CD8-positive, alpha-beta memory T cell (primary cell): ENCODE measurements at places on chromosomes 5 and 9.

- DNase-seq, result peak; percentile 48
These were observed 13.9 kb downstream of the REXO4 start for GRCh38 chr9:133403766-133404453.

- no peak for DNase-seq
These were observed 178.5 kb downstream of the C9orf152 start for GRCh38 chr9:110029429-110029955.

GRCh38 chr9:79883073-79883645 lies 311.4 kb downstream of the TLE4 start:
- DNase-seq, result peak; percentile 65

DNA sequence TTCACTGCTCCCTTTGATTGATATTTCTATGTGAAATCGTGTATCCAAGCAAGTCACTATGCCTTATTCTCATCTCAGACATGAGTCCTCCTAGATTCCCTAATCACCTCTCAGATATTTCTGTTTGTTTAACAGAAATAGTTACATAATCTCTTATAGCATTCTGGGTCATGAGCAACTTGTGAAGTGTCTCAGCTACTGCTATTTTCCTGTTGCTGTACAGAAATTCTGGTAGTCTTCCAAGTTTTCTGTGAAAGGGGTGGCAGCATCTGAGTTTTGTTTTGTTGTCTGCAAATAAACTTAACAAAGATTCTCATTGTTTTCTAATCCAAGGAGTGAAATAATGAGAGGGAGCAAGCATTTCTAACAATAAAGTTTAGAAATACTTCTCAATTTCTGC lies 256.9 kb upstream of the ST8SIA4 start:
- no peak for DNase-seq

DNA sequence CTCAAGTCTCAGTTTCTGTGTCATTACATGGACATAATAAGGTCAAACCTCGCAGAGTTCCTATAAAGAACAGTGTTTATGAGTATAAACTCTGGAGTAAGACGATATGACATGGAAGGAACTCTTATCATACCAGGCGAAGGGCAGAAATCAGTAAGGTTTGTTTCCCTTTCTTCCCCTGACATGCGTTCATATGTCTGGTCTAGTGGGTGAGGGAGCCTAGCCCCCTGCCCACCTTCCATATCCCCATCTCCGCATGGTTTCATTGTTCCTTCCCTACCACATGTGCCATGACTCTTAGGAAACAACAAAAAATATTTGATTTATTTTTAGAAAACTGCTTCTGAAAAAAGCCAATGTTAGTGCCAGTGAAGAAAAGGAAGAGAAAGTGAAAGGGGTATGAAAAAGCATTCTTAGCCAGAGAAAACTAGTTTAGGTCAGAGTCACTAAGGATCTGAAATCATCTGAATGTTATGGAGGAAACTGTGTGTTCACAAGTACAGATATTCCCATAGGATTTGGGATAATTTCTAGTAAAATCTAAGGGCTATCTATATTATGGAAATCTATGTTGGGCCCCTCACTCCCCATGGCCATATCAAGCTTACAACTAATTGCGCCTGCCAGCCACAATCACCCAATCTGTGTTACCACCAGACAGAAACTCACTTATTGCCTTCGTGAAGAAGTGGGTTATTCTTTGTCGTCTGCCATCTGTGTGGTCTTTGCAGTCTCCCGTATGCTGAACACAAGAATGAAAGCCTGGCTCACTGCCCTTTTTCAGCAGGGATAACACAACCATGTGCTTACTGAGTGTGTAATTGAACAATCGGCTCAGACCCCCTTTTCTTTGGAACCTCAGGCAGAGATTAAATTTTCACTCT lies 19.9 kb upstream of the HMHB1 start:
- no peak for DNase-seq

DNA sequence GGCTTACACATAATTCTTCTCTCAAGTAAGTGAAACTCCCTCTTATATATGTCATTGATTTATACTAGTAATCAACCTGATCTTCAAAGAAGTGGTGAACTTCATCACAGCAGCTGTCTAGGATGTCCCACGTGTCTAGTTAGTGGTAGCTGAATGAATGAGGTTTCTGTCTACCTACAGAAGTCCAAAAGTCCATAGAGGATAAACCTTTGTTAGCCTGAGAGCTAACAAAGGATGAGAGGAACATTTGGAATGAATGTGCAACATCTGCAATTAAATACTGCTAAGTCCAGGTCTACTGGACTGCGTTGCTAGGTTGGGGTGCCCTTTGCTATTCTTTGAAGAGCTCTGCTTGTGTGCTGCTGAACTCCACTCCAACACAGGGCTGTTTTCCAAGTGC lies 213.8 kb upstream of the DAP start:
- DNase-seq, result no peak
